B cell (primary cell): ENCODE measurements at places on chromosomes 7 and 10. TPM values are rescaled to one million over a fixed set of nuclear protein-coding genes. Genes with fewer than 3 reads are reported as not detected.

The MSMB gene
- not detected in 2 replicates for total RNA-seq

The KCNIP2 gene
- total RNA-seq = 3.5 and 7.2 TPM in 2 replicates

The LLCFC1 gene
- total RNA-seq = not detected in 2 replicates

The AKR1C4 gene
- total RNA-seq = not detected in 2 replicates

The SPDYE5 gene
- total RNA-seq = not detected in 2 replicates

The FAM131B gene
- total RNA-seq = 0.05 and 0.12 TPM in 2 replicates

The NKX1-2 gene
- total RNA-seq = not detected in 2 replicates

The PDZD7 gene
- total RNA-seq = 0.69 and 0.85 TPM in 2 replicates

The CPN1 gene
- not detected in 2 replicates for total RNA-seq

The SLC26A5 gene
- total RNA-seq = not detected in 2 replicates

DNA sequence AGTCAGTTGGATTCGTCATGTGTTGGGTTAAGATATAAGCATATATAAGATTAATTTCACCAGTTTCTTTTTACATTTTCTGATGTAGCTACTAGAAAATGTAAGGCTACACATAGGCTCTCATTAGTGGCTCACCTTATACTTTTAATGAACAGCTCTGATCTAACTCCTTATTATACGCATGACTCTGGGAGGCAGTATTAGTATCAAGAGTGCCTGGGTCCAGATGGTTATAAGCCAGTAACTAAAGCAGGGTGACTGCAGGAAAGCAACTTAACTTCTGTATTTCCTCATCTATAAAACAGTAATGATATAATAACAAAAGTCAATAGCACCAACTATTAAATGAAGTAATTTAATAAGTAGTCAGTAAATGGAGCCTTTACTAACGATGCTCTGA, 1.4 kb upstream of the ELMO1 start:
- no peak for DNase-seq

- DNase-seq = no peak
Measured at GRCh38 chr10:131694168-131694780, 206.5 kb upstream of the PPP2R2D start.

DNA sequence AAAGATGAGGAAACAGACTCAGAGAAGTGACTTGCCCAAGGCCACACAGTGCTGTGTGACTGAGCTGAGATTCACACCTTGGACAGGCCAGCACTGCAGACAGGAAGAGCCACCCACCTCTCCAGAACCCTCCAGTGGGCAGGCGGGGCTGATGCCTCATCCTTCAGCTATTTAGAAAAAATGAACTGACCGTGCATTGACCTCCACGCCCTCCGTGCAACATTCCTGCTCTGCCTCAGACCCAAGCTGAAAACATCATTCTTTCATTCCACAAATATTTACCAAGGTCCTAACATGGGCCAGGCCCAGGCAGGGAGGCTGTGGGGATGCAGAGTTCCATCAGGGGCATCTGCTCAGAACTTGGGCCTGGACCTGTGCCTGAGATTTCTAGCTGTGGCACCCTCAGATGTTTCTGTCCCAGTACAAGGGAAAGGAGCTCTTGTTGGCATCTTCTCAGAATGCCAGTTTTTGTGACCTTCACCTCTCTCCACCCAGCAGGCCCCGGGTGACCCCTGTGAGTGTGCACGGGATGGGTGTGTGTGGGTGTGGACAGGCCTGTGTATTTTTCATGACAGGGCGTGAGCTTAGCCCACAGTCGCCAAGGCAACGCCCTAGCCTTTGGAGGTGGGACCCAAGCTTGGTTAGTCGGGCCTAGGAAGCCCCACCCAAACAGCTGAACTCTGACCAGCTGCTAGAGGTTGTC, 6.5 kb downstream of the VSIR start:
- DNase-seq = peak; percentile 74

- no peak for DNase-seq
Measured at GRCh38 chr10:129950676-129951075, 13.4 kb downstream of the EBF3 start.

DNA sequence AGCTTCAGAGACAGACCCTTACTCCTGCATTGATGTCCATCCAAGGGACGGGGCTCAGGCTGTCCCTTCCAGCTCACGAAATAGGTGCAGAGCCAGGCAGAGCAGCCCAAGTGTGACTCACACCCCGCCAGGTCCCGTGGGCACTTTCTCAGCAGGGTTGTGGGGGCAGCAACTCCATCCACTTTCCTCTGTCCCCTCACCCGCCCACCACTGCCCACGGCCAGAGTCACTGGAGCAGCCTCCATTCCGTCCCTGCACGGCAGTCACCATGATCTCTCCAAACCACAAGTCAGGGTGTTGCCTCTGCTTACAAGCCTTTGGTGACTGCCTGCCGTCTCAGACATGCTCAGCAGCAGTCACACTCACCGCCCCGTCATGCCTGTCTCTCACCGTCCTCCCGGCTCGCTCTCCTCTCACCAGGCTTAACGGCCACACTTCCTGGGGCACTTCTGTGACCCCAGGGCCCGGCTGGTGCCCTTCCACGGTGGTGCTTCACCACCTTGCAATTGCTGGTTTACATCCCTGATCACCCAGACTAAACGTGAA, 39.3 kb downstream of the CALML3 start:
- no peak for DNase-seq

- no peak for DNase-seq
Measured at GRCh38 chr10:120715171-120715570, 136.0 kb upstream of the WDR11 start.

DNA sequence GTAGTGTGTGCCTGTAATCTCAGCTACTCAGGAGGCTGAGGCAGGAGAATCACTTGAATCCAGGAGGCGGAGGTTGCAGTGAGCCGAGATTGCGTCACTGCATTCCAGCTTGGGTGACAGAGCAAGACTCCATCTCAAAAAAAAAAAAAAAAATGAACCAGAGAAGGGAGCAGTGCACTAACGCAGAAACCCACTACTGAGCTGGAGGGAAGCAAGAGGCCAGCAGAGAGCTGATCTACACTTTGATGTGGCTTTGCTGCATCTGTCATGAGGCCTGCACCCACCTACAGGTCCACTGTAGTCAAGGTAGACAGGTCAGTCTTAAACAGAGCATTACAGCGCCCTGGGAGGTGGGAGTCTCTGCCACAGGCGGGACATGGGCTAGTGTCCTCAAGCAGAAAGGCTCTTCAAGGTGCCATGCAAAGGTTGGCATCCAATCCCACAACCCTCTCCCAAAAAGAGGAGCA, 30.0 kb downstream of the MAT1A start:
- DNase-seq = no peak

DNA sequence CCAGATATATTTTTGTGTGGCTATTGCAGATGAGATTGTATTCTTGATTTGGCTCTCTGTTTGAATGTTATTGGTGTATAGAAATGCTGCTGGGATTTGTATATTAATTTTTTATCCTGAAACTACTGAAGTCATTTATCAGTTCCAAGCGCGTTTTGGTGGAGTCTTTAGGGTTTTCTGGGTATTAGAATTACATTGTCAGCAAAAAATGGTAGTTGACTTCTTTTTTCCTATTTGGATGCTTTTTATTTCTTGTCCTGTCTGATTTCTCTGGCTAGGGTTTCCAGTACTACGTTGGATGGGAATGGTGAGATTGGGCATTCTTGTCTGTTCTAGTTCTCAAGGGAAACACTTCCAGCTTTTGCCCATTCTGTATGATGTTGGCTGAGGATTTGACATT, 415.5 kb upstream of the CHRM2 start:
- no peak for DNase-seq

DNA sequence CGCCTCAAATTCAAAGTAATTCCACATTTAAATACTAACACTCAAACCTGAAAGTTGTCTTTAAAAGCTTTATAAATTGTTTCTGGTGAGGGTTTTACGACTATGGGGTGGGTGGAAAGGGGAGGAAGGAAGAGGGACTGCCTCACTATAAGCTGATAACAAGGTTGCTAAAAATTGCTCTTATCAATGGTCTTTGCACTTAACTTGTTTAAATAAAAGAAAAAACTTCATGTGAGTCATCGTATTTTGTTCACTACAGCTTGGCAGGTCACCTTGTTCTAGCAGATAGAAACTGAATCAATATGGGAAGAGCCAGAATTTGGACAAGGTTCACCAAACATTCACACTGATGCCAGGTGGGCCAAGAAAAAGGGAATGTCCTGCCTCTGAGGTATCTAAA, 129.2 kb downstream of the TES start:
- DNase-seq = no peak

GRCh38 chr7:43377196-43377960, 205.5 kb upstream of the STK17A start:
- no peak for DNase-seq

- DNase-seq = no peak
Measured at GRCh38 chr10:124723826-124724225, 20.4 kb downstream of the FAM53B start.

GRCh38 chr7:22442882-22443369, 57.1 kb downstream of the STEAP1B start:
- no peak for DNase-seq

GRCh38 chr7:128164955-128165670, 76.0 kb upstream of the LEP start:
- DNase-seq = no peak

DNA sequence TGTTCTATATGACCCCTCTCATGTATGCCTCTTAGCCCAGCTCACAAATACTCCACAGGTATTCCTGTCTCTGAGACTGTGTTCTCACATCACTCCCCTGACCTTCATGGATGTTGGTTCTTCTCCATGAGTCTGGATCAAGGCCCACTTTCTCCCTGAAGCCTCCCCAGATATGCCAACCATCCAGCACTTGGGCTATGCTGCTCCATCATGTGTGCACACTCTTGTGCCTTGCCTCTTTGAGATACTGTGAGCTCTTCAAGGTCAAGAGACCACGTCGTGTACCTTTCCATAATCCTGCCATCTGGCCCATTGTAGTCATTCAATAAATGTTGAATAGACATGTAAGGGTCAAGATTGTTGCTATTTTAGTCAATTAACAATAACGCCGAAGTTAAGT, 30.1 kb upstream of the TM9SF3 start:
- DNase-seq = no peak

DNA sequence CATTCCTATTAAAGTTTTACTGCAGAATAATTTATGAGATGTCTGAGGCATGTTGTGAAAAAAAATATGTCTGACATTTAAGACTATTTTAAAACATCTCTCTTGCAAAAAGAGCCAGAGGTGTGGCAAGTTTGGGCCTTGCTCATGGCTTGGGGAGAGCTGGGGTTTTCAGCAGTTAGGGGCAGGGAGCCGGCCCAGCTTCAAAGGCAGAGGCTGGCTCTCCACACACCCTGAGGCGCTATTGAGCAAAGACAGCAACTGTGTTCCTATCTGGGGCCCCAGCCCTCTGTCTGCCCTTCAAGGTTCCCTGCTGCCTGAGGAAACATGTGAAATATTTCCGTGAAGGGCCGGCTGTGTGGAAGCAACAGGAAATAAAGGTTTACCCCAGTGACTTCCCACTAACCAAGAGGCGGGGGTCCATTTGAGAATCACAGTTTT, 94.0 kb downstream of the SORBS1 start:
- no peak for DNase-seq

GRCh38 chr10:124663228-124663627, 81.0 kb downstream of the FAM53B start:
- DNase-seq = no peak
